ENCODE measurements at places on chromosomes 1 and 21.

- no peak for DNase-seq
Observed at GRCh38 chr1:169874229-169874628, 19.5 kb downstream of the SCYL3 start.

DNA sequence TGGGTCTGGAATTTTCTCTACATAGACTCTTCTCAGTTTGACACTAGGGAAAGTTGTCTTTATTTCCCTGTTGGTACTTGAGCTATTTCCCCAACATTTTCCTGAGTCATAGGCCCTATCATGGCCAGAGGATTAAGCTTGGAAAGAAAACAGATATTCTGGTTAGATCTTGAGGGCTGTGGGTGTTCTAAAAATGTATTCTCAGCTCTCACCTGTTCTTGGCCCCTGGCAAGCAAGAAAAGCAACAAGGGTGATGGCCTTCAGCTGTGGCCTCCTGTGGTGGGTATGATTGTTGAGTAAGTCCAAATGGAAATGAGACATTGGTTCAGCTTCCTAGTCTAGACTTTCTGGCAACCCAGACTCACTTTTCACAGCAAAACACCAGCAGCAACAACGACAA, 17.4 kb upstream of the LCE3A start:
- DNase-seq = no peak

DNA sequence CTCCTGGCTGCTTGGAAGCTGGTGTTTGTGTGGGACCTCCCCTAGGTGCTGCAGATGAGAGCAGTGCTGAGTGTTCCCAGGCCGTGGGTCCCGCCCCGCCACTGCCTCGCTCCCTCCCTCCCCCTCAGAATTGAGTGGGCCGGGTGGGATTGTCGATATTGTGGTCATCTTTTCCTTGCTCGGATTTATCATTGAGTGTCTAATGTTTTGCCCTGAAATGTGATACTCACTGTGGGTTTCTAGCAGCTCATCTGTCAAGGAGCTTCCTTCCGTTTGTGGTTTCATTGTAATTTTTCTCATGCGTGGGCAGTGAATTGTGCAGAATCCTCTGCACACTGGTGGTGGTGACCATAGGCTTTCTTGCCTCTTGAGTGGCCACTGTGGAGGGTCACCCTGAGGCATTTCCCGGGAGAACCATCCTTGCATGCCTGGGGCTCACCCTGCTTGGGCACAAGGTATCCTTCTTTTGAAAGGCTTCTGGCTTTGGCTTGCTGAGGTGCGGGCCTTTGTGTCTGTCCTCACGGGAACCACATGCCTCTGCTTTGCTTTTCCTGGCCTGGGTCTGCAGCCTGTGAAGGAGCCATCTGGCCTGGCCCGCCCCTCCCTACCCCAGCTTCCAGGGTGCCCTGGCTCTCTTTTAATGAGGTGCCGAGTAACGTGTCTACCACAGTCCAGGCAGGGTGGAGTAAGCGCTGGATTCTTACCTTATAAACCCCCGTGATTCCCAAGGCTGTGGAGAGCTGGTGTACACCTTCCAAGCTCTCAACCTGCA, 25.6 kb downstream of the SLX9 start:
- no peak for DNase-seq

GRCh38 chr1:10696977-10697376, 99.5 kb downstream of the CASZ1 start:
- DNase-seq = no peak

DNA sequence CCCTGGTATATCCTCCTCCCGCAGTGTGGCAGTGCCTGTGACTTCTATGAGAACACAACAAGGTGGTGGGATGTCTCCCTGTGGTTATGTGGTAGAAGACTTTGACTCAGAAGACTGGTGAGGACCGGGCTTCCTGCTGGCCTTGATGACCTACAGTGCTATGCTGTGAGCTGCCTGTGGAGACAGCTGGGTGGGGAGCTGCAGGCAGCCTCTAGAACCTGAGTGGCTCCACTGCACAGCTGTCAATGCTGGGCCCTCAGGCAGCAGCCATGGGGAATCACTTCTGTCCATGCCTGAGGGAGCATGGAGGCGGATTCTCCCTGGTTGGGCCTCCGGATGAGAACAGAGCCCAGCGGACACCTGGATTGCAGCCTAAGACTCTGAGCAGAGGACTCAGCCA, 14.9 kb downstream of the SLC1A7 start:
- no peak for DNase-seq

DNA sequence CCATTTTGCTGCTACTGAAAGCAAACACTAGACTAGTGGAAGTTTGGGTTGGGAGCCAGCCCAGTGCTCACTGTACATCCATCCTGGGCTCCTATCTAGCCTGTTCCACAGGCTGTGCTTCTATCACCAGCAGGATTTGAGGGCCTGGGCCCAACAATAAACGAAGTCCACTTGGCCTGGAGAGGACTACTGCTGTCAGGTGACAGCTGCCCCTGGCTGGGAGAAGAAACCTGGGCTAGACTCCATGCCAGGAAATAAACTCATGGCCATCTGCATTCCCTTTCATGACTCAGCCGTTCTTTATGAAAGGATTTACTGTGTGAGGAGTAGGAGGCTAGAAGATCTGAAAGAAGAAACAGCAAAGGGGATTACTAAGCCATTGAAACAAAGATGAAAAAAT, 35.5 kb downstream of the COLGALT2 start:
- DNase-seq = no peak

DNA sequence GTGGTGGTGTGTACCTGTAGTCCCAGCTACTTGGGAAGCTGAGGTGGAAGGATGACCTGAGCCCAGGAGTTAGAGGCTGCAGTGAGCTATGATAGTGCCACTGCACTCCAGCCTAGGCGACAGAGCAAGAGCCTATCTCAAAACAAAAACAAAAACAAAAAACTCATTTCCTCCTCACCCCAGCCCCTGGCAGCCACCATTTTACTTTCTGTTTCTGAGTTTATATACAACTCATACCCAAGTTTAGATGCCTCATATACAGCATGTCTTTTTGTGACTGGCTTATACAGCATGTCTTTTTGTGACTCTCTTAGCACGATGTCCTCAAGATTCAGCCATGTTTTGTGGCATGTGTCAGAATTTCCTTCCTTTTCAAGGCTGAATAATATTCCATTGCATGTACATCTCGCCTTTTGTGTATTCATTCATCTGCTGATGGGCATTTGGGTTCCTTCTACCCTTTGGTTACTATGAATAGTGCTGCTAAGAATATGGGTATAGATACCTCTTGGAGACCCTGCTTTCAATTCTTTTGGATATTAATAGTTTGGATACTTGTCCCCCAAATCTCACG, 14.7 kb downstream of the COA7 start:
- no peak for DNase-seq

- DNase-seq = no peak
Observed at GRCh38 chr1:172382406-172382805, 38.1 kb upstream of the C1orf105 start.

GRCh38 chr1:65795311-65795710, 2.6 kb downstream of the PDE4B start:
- no peak for DNase-seq

DNA sequence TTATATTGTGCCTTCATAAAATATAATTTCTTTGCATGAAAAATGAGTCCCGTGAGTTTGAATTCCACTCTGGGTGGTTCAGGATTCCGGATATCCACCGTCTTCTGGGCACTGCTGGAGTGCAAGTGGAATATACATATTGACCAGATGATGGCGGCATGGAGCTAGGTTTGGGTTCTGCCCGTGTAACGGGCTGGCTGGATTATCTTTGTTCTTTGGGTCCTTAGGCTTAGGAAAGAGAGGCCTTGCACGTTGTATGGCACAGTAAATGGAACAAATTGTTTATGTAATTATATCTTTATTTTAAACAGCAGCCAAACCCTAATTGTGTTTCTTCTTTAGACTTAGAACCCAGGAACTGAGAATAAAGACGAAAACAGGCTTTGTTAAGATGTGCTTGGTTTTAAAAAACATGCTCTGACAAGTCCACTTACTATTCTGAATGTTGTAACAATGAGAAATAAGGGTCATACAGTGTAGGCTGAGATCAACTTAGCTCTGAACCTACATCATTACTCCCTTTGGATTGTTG, 13.5 kb upstream of the ACBD6 start:
- peak; percentile 38 for DNase-seq

- DNase-seq = no peak
Observed at GRCh38 chr1:191662051-191662450, 496.2 kb upstream of the RGS18 start.

- DNase-seq = no peak
Observed at GRCh38 chr1:47849591-47850261, 147.5 kb downstream of the TRABD2B start.

DNA sequence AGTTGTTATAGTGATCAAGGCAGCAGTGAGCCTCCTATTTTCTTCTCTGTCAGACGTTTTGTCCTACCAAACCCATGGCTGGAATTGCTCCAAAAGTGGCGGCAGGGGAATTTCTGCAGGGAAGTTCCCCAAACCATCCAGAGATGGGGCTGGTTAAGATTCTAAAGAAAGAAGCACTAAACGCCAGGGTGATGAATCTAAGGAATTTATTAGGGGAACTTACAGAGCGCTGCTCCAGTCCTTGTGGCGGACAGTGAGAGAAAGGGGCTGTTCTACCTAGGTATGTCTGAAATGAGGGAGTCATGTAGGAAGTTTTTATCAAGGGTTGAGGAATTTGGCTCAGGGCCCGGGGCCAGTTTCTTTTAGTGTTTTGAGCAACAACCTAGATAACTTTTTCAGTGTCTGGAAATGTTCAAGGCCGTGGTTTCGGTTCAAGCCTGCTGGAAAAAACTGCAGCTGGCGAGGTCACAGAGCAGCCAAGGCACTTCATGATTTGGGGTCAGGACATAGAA, 222.4 kb upstream of the B3GALT2 start:
- no peak for DNase-seq

DNA sequence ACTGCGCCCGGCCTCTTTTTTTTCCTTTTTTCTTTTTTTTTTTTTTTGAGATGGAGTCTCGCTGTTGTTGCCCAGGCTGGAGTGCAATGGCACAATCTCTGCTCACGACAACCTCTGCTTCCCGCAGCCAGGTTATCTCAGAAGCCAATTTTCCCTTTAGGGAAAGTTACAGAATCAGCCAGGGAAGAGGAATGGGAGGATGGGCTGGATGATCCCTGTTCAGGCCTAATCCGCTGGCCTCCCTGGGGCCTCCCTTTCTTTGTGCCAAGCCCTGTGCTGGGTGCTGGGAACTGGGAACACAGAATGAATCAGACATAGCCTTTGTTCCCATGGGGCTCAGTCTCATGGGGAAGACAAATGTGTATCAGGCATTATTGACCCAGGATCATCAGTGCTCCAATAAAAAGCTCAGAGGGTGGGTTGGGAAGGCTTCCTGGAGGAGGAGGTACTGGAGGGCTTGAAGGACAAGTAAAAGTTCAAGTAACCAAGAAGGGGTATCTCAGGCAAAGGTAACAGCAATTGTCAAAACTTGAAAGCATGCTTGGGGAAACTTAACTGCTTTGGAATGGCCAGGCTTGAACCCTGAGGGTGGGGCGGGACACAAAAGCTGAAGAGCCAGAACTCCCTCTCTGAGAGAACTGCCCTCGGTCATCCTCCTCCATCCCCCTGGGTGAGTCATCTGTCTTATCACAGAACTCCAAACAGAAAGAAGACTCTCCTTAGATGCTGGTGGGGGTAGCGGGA, 14.3 kb downstream of the ECHDC2 start:
- no peak for DNase-seq

DNA sequence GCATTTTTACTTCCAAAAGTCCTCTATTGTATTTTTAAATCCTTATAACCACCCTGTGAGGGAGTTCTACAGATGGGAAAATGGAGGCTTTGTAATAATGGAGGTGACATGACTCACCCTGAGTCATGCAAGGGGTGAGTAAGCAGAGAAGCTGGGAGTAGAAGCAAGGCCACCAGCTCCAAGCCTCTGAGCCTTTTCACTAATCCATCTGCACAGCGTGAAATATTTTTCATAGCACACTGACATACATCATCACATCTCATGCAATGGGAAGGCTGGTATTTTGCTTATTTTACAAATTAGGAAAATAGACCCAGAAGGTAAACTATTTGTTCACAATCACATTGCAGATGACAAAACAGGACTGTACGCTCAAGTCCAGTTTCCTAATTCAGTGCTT, 96.9 kb downstream of the KCNH1 start:
- DNase-seq = no peak

DNA sequence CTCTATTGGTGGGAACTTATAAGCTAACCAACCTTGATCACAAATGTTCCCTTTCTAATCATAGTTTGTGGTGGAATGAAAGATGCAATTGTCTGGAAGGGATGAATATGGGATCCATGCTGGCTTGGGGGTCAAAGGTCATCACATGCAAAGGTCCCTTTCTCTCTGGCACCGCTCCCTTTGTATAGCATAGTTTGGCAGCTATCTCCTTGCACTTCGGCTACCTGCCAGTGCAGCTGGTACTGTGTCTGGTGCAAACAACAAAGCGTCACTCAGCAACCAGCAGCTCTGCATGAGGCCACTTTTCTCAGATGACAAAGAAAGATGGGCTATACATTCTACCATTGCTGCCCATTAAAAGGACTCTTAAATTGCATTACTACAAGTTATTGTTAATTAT, 188.2 kb upstream of the NFIA start:
- no peak for DNase-seq

DNA sequence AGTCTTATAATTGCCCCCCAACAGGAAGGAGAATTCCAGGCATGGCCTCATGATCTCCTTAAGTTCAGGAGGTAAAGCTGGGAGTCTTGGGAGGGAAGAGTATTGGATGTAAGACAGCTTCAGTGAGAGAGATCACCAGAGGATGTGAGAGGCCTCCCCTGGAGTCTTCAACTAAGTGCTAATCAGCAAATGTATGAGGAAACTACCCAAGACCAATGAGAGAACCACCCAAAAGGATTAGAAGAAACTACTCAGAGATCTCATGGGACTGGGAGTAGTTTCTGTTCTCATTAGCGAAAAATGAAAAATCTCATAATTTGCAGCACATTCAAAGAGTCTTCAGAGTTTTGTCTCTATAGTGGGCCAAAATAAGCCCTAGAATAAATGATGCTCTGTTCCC, 36.6 kb upstream of the WNT2B start:
- DNase-seq = no peak

DNA sequence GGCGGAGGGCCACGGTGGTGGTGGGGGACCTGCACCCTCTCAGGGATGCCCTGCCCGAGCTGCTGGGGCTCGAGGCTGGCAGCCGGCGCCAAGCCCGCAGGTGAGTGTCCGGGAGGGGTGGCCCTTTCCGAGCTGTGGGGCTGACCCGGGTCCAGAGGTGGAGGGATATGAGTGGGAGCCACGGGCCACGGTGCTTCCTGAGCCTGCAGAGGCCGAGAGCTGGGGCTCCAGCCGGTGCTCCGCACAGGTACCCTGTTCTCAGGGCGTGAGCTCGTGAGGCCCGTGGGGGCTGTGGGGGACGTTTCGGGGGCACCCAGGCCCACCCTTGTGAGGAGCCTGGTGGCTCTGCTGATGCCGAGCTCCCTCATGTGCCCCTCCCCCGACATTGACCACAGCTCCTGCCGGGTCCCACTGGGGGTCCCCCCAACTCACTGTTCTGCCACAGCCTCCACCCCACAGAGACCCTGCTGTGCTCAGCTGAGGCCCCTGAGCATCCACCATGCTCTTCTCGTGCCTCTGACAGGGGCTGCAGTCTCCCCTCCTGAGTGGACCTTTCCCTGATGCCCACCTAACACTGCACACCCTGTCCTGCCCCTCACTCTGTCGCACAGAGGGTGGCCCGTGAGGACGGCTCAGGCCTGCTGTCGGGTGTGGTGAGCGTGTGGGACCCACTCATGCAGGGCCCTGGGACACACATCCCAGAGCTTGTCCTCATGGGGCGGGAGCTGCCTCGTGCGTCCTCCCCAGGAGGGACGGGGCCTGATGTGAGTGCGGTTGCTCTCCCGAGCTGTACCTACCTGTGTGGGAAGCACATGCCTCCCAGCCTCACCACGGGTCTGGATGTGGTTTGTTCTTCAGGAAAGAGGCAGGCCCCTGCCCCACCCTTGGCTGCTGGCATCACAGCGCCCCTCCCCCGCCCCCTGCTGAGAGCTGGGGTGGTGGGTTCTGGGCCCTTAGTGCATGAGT, 27.5 kb downstream of the SLX9 start:
- DNase-seq = no peak

Data from stimulated activated CD4-positive, alpha-beta T cell treated with anti-CD3 and anti-CD28 coated beads, TNF-alpha, amount 100 ng/mL, for 4 hours (primary cell).